ENCODE measurements at places on chromosomes 4 and X.

DNA sequence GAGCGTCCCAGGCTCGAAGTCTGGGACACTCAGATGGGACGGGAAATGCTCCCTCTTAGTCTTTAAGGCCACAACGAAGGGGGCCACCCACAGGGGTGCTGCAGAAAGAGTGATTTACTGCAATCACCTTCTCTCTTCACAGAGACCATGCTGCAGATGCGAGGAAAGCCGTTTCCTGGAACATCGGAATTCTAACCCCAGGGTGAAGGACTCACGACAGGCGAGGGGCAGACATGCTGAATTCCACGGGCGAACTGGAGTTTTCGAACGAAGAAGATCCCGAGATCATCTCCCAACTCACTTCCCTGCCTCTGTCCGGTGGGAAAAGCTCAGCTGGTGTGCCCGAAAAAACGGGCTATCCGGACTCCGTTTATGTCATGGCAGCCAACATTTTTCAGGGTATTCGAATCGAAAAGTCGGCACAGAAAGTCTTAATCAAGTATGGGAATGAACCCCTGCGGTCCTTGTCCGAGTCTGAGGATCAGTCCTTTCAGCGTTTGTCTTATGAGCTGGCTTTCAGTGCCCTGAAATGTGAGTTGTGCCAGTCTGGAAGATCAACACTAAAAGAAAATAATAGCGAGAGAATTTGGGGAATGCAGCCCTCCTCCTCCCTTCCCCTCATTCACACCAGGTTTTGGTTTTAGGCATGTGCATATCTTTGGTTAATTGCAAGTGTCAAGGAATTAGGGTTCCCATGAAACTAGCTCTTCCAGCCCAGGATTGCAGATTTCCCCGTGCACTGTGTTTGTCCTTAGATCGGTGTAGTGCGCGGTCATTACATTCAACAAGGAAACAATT is 905 bp downstream of the NSUN7 start:
- no peak for DNase-seq

DNA sequence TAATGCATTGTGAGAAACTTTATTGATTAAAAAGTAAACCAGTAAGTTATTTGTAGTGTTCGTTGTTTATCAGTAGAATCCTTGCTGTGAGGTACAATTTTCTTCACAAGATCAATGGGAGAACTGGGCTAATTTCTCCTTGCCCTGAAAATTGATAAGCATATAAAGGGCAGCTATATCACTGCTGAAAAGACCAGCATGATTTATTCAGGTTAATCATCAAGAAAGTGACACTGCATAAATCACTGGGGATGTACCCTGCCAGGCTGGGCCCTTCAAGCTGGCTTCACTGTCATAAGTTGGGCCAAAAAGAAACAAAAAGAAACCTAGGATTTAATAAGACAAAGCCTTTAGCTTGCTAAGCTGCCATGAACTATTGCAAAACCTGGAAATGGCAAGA is 746.7 kb downstream of the STPG2 start:
- no peak for DNase-seq

GRCh38 chr4:41957634-41958033 is 22.4 kb downstream of the TMEM33 start:
- no peak for DNase-seq

DNA sequence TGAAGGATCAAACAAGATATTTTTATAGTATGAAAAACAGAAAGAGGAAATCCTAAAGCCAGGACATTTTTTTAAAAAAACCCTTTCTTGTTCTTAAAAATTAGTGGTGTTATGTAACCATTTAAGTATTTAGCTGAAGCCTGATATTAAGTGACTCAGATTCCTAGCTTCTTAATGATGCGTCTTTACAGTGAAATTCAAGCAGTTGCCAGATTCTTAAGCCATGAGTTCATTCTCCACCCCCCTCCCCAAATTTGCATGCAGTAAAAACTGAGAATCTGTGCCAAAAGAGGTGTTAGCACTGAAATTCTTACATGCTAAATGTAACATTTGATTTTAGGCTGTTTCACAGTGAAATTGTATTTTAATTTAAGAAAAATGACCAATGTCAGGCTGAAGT is 180.8 kb downstream of the RAPGEF2 start:
- no peak for DNase-seq

DNA sequence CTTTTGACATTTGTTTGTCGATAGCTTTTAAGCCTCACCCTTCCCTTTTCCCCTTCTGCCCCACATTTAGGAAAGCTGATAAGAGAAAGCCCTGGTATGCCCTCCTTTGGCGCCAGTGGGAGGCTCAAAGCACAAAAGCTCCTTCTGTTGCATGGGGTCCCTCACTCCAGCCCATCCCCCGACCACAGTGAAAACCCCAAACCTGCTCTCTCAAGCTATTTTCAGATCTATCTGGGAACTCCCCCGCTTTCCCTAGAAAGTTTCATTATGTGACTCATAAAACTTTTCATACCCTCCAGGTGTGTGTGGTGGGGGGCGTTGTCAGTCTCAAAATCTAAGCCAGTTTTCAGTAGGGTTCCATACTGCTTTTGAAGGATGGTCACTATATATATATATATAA is 259.0 kb upstream of the PCDH7 start:
- no peak for DNase-seq

DNA sequence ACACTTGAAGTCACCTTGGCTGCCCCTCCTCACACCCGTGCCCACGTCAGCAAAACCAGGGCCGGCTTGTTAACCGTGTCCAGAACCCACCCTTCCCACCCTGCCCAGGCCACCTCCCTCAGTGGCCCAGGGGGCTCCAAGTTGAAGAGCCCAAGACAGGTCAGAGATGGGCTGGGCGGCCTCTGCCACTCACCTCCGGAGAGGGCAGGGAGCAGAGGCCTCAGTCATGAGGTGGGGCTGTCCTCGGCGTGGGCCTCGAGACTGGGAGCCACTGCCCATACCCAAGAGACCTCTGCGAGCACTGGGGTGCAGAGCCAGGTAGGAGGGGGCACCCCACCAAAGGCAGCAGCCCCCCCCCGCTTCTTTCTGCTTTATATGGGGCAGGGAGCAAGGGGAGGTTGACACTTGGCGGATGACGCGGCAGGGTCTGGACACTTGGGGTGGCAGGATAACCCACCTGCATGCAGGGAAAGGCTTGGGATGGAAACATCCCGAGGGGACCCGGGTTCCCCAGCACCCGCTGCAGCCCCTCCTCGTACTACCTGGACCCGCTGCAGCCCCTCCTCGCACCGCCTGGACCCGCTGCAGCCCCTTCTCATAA is 38.0 kb upstream of the SPON2 start:
- no peak for DNase-seq

GRCh38 chr4:55170462-55170861 is 45.1 kb upstream of the KDR start:
- no peak for DNase-seq

- no peak for DNase-seq
These were observed 43.0 kb downstream of the CLCN3 start for GRCh38 chr4:169663402-169663801.

DNA sequence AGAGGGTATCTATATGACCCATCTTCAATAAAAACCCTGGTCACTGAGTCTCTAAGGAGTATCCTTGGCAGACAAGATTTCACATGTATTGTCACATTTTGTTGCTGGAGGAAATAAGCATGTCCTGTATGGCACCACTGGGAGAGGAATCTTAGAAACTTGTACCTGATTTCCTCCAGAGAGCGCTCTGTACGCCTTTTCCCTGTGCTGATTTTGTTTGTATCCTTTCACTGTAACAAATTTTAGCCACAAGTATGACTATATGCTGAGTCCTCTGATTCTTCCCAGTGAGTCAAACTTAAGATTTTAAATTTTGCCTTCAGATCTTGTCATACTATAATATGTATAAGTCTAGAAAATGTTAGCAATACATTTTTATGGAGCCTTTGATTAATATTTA is 102.8 kb downstream of the ITIH6 start:
- no peak for DNase-seq

DNA sequence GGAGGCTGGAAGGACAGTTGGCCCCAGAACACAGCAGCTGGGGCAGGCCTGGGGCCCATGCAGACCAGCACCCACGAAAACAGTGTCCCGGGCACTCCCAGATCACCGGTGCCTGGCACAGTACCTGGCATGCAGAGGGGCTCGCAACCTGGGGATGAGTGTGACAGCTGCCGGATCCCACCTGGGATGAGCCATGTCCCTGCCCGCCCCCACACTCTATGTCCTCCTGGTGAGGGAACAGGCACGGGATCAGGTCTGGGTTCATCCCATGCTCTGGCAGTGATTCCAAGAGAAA is 22.8 kb upstream of the PPP2R2C start:
- no peak for DNase-seq

GRCh38 chr4:174192943-174193342 is 90.5 kb downstream of the FBXO8 start:
- DNase-seq: no peak

DNA sequence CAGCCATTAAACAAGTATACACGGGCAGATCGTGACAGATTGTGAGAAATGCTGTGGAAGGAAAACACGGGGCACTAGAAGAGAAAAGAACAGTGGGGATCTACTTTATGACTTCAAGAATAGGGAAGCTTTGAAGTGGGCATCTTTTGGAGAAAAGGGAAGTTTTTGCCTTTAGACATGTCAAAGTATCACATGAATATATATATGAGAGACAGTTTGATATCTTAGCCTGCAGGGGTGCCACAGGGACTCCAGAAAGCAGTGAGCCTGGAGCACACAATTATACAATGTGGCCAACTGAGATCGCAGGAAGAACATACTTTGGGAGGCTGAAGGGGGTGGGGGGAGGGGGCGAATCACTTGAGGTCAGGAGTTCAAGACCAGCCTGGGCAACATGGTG is 35.7 kb downstream of the RELL1 start:
- DNase-seq: no peak

GRCh38 chr4:162151386-162151785 is 12.4 kb downstream of the FSTL5 start:
- no peak for DNase-seq

GRCh38 chrX:135944486-135944885 is 29.3 kb downstream of the MMGT1 start:
- DNase-seq: no peak

DNA sequence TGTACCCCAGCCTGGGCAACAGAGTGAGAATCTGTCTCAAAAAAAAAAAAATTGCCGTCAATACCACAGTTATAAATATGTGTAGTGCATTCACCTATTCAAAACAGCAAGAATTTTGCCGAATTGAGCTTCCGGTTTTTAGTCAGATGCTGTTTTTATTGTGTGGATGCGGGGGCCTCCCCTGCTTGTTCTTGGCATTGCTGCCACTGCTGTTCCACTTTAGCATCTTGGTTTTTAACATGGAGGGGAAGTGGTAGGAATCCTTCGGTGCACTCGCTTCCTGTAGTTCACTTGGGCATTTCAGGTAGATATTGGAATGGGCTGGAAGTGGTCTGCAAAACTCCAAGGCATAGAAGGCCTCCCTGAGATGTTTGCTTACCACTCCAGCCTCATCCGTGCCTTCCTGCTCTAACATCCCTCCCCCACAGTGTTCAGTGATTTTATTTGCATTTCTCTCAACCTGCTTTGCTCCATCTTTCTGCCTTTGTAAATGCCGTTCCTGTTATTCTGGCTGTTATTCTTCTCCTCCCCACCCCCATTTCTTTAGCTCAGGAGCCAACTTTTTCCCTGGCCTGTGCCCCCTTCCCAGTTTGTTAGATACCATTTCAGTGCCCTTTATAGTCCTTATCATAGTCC is 25.5 kb downstream of the MOB1B start:
- DNase-seq: no peak

DNA sequence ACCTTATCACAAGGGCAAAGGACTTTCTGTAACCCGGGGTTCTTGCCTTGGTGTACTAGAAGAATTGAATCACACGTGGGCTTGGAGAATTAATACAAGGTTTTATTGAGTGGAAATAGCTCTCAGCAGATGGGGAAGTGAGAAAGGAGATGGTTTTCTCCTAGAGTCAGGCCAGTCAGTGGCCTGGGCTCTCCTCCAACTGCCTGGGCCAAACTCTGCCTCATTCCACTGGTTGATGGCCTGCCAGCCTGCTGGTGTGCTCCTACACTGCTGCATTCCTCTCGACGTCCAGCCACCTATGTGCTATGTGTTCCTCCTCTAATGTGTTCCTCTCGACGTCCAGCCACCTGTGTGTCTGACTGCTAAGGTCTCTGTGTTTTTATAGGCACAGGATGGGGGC is 35.3 kb upstream of the SPIN2A start:
- DNase-seq: no peak

GRCh38 chr4:38687571-38688011 is 23.6 kb downstream of the KLF3 start:
- no peak for DNase-seq

DNA sequence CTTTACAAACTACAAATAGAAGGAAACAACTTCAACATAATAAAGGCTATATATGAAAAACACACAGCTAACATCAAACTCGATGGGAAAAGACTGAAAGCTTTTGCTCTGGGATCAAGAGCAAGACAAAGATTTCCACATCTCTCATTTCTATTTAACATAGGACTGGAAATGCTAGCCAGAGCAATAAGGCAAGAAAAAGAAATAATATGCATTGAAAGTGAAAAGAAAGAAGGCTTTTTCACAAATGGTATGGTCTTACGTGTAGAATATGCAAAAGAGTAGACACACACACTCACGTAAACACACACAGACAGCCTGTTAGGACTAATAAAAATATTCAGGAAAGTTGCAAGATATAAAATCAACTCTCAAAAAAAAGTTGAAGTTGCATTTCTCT is 660.5 kb upstream of the PCDH10 start:
- no peak for DNase-seq

DNA sequence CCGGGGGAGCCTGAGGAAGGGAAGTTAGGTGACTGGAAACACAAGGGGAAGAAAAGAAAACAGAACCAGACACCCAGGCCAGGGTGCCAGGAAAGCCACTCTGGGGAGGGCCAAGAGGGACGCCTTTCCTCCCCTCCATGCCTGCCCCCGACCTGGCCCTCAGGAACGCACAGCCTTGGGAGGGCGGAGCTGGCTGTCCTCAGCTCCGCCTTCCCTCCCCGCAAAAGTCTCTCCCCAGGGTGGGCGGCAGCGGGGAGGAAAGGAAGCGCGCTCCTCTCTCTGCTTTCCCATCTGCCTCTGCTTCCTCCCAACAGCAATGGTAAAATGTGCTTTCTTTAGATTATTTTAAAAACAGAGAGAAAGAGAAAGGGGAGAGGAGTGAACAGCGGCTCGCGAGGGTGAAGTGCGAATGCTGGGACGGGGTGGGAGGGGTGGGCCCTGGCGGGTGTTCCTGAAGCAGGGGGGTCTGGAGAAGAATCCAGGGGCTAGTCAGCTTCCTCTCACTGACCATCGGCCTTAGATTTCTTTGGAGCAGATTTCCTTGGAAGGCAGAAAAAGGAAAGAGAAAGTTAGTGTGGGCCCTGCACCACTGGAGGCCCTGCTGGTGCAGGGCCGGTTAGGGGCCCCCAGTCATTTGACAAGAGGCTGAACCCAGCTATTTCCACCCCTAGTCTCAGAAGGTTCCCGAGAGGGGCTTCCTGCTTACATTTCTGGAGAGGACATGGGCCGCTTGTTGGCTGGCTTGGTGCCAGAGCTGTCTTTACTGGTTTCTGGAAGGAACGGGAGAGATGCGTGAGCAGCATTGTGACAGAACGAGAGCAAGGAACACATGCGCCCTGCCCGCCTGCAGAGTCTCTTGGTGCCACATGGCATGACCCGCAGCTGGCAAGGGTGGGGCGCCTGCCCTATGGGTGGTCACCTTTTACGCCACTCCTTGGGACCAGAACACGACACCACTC is 4.7 kb upstream of the RENBP start:
- DNase-seq: no peak

GRCh38 chrX:71191248-71191647 is 31.8 kb upstream of the GJB1 start:
- DNase-seq: no peak

- DNase-seq: no peak
These were observed 17.4 kb downstream of the VEGFC start for GRCh38 chr4:176775338-176775737.

Data from NK-92 treated with Interleukin-12 subunit alpha and Interleukin-12 subunit beta, amount 100 ng/mL, for 24 hours (cell line).